ENCODE measurements at places on chromosomes 7 and 10.

- DNase-seq, result no peak
Measured at GRCh38 chr7:3003936-3004335, 39.7 kb downstream of the CARD11 start.

DNA sequence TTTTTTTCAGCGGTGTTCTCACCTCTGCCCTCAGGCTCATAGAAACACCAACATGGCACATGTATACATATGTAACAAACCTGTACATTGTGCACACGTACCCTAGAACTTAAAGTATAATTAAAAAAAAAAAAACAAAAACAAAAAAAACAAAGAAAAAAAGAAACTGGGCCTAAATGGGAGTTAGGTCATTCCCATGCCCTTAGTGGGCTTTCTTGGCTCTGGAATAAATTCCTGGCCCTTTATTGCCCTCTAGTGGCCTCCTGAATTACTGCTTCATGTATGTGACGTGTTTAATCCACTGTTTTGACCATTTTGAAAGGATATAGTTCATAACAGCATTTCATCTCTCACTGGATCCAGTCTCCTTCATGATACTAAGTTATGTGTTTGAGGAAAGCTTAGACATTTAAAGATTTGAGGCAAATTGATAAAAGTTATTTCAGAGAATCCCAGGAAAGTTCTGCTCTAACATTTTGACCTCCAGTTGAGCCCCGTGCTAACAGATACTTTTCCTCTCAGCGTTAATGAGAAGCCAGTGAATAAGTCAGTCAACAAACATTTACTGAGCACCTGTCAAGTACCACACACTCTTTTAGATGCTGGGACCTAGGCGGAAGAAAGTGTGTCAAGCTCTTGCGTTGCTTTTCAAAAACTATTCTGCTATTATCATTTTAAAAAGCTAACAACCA lies 54.7 kb upstream of the SYPL1 start:
- no peak for DNase-seq

GRCh38 chr10:128993911-128994538 lies 473.0 kb upstream of the MGMT start:
- DNase-seq, result no peak

- no peak for DNase-seq
Measured at GRCh38 chr7:33904681-33905388, 504 bp upstream of the BMPER start.

- DNase-seq, result no peak
Measured at GRCh38 chr7:33762911-33763306, 142.4 kb upstream of the BMPER start.

- no peak for DNase-seq
Measured at GRCh38 chr10:7030134-7030855, 380.5 kb downstream of the SFMBT2 start.

- no peak for DNase-seq
Measured at GRCh38 chr7:69670701-69671100, 72.4 kb downstream of the AUTS2 start.

DNA sequence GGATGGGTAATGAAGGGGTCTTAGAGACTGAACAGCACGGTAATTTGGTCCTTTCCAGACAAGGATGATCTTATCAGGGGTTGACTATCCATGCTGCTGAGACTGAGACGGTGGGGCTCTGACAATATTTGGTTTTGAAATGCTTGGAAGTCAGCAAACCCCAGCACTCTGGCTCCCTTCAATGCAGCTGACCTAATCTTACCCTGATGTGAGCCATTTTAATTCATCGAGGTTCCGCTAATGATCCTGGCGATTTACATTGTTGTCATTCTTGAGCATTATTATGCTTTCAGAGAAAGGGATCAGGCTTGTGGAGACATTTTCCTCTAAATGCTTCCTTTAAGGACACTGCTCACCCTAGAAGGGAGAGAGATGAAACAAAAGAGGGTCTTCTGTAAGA lies 114.6 kb upstream of the BMPER start:
- no peak for DNase-seq

DNA sequence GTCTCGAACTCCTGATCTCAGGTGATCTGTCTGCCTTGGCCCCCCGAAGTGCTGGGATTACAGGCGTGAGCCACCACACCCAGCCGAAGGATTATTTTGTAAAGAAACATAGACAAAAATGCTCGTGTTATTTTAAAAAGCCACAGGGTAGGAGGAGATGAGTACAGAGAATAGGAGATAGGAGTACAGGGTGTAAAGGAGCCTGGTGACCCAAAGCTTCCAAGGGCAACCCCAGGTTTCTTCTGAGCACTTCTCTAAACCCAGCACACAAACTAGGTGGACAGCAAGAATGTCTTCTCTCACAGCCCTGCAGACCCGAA lies 54.7 kb downstream of the ZNF467 start:
- no peak for DNase-seq

DNA sequence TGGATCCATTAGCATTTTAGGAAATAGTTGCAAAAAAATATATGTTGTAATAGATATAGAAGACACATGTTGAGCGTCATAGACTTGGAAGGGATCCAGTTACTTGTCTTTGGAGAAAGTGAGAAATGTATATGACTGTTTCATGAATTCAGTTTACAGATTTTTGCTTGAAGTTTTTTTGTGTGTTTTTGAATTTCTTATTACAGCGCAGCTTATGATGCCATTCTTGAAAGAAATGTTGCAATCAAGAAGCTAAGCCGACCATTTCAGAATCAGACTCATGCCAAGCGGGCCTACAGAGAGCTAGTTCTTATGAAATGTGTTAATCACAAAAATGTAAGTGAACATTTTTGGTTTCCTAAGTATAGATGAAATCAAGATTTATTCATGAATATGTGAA lies 98.2 kb downstream of the MAPK8 start:
- no peak for DNase-seq

DNA sequence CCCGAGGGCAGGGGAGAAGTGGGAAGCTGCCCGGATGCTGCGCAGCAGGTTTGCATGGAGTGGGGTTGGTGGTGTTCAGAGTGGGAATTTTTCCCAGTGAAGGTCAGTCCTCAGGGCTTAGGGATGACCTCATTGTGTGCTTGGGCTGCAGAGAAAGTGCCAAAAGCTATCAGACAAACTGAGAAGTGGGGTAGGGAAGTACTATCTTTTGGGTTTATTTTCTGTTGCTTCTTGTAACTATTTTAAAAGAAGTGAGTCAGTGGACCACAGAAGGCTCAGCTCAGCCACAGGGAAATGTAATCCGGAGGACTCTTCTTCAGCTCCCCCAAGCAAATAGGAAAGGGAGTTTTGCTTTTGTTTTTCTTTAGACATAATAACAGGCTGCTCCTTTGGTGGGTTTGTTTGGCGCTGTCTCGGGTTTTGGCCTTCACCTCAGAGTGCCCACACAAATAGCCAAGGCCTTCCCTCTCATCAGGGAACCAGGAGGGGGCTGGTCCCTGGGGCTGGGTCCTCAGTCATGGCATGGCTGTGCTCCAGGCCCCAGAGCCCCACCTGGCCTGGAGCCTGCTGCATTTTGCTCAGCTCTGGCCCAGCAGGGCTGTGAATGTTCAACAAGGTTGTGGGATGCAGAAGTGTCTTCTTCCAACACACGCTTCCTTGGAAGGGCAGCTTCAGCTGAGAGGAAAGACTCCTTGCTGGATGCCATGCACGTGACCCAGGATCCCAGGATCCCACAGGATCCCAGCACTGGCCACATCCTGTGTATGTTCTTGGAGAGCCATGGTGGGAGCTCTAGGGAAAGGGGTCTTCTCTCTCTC lies 5.4 kb upstream of the FAM170B start:
- DNase-seq, result no peak

- DNase-seq, result no peak
Measured at GRCh38 chr7:28984631-28985030, 26.5 kb upstream of the TRIL start.

GRCh38 chr7:73353243-73353642 lies 25.3 kb downstream of the FKBP6 start:
- no peak for DNase-seq

GRCh38 chr10:130927157-130927556 lies 384.4 kb downstream of the TCERG1L start:
- no peak for DNase-seq

GRCh38 chr10:43137717-43138020 lies 576 bp upstream of the CSGALNACT2 start:
- no peak for DNase-seq

DNA sequence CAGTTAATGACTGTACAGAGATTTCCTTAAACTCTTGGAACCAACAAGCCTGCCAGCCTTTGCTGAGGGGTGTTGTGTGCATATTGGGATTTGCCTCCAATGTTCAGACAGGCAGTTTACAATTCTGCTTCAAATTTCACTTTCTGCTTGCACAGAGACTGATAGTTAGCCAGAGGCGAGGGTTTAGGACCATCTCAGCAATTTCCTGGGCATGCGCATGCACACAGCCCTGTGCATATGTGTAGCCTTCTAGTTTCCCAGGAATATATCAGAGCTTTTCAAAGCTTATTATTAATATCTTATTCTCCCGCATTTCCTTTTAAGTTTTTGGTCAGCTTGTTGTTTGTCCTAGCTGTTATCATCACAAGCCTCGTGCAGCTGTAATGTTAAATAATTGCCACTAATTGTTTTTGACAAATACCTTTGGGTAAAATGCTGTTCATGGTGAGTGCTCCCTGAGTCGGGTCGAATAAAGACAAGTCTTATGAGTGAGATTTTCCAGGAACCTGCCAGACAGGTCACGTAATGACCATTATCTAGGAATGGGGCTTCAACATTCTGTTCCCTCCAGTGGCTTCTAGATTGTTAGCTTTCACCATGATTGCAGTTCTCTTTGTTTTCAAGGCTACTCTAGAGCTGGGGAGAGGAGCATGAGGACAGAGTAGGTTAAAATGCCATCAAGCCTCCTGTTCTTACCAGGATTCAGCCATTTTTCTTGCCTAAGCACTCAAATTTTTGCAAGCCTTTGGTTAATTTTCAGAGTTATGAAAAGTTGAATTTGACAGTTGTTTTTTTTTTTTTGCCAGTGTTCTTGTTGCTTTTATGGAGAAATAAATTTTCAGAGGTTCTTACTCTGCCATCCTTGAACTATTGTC lies 24.1 kb upstream of the DNAJC1 start:
- DNase-seq, result no peak

- no peak for DNase-seq
Measured at GRCh38 chr7:47931005-47932004, 17.0 kb downstream of the PKD1L1 start.

DNA sequence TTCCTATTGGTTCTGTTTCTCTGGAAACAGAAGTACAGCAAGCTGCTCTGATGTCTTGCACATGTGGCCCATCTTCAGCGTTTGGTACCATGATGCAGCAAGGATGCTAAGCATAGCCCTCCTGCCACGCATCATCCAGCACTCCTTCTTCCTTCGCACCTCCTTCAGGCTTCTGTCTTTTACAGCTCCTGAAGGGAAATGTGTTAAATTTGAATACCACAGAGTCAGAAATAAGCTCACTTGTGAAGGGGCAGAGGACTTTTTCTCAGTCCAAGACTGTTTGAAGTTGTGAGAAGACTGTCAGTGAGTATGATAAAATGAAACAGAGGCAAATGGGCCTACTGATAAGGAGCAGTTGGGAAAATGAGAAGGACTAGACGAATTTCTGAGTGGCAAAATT lies 20.7 kb downstream of the TSPAN13 start:
- DNase-seq, result no peak

GRCh38 chr10:36676756-36677430 lies 448.5 kb upstream of the ANKRD30A start:
- DNase-seq, result no peak

DNA sequence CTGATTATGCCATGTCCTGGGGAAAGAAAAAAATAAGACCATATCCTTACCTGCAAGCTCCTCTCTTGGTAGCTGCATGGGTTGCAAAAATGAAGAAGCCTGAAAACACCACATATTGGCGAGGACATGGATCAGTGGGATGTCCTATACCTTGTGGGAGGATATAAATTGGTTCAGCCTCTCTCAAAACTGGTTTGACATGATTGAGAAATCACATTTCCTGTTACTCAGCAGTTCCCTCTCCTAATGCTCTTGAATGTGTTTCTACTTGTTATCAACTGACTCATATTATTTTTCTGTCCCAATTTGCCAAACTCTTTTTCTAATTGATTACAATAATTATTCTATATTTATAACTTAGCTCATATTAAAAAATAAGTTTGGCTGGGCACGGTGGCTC lies 380.2 kb downstream of the EXOC4 start:
- no peak for DNase-seq

DNA sequence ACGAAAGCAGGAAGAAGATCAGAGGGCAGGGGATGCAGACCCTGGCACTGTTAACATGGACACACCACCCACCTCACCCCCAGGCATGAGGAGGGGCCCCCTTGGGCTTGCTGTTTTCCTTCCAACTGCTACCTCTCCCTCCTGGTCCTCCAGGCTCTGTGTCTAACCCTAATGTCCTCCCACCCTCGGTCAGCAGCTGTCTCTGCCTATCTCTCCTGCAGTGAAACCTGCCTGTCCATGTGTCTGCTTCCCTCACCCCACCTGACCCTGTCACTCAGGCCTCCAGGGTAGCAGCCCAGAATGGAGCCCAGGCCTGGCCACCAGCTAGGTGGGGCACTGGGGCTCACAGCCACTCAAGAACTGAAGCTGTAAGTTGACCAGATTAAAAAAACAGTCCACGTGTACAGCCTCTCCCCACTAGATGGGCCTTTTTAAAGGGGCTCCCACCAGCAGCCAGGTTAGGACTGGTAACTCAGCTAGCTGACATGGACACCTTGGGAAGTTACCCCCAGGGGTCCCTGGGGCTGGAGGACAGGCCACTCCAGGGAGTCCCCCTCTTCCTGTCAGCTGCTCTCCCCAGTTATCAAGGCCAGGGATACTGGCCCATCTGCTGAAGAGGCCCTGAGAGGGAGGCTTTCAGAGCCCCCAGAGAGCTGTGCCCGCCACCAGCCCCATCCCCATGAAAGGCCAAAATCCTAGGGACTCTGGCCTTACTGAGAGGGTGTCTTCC lies 1.5 kb downstream of the SMARCD3 start:
- DNase-seq, result no peak

GRCh38 chr7:146647445-146647844 lies 530.8 kb downstream of the CNTNAP2 start:
- DNase-seq, result no peak
